ENCODE measurements at places on chromosomes 1 and 21. TPM values are rescaled to one million over a fixed set of nuclear protein-coding genes. Genes with fewer than 3 reads are reported as not detected.

Gene TEKT2
- 0.29 TPM for total RNA-seq

Gene TIE1
- total RNA-seq: not detected

Gene SFN
- under 0.01 TPM for total RNA-seq

Gene LRRC53
- total RNA-seq: not detected

DNA sequence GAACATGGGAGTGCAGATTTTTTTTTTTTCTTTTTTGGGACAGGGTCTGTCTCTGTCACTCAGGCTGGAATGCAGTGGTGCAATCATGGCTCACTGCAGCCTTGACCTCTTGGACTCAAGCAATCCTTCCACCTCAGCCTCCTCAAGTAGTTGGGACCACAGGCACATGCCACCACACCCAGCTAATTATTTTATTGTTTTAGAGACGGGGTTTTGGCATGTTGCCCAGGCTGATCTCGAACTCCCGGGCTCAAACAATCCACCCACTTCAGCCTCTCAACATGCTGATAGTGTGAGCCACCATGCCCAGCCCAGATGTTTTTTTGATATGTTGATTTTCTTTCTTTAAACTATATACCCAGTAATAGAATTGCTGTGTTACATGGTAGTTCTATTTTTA lies 57.7 kb downstream of the RGSL1 start:
- no peaks in the 10 kb centered on the region for H3K27me3 ChIP-seq
- H3K36me3 ChIP-seq: no peaks in the 10 kb centered on the region
- H3K4me1 ChIP-seq: no peaks in the 10 kb centered on the region

DNA sequence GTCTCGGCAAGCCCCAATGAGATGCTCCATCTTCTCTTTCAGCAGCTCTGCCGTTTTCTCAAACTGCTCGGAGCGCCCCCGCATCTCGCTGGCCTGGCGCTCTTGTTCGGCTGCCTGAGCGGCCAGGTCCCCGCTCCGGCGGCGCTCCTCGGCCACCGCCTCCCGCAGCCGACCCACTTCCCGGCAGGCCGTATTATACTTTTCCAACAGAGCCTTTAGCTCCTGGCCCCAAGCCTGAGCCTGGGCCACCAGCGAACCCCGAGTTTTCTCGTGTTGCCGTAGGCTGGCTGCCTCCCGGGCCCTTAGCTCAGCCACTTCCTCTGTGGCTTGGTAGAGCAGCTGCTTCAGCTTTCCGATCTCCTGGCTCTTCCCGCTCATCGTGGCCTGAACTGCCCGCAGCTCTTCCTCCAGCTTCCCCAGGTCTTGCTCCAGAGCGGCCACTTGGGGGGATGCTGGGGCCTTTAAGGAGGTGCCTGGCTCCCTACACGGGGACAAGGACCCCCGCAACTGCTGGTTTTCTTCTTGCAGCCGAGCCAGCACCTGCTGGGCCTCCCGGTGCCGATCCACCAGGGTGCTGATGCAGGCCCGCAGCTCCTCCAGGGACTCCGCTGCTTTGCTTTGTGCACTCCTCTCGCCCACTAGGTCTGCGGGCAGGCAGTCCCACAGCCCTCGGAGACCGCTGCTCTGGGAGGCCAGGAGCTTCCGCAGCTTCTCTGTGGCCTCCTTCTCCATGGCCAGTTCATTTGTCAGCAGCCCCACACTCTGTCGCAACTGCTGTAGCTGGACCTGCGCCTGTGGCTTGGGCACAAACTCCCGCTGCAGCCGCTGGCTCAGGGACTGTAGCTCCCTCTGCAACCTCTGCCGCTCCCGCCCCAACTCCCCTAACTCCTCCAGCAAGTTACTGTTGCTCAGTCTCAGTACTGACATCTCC lies 13.4 kb upstream of the PIAS3 start:
- no peaks in the 10 kb centered on the region for H3K27me3 ChIP-seq
- peak overlapping the region; percentile 72 for H3K4me3 ChIP-seq
- H3K27ac ChIP-seq: peak overlapping the region; percentile 40
- peak; percentile 92 for DNase-seq

GRCh38 chr1:14845851-14846250 lies 247.4 kb downstream of the KAZN start:
- no peaks in the 10 kb centered on the region for H3K27me3 ChIP-seq
- H3K4me3 ChIP-seq: no peak overlapping the region
- no peaks in the 10 kb centered on the region for H3K4me1 ChIP-seq
- H3K36me3 ChIP-seq: no peaks in the 10 kb centered on the region
- H3K27ac ChIP-seq: no peak overlapping the region

DNA sequence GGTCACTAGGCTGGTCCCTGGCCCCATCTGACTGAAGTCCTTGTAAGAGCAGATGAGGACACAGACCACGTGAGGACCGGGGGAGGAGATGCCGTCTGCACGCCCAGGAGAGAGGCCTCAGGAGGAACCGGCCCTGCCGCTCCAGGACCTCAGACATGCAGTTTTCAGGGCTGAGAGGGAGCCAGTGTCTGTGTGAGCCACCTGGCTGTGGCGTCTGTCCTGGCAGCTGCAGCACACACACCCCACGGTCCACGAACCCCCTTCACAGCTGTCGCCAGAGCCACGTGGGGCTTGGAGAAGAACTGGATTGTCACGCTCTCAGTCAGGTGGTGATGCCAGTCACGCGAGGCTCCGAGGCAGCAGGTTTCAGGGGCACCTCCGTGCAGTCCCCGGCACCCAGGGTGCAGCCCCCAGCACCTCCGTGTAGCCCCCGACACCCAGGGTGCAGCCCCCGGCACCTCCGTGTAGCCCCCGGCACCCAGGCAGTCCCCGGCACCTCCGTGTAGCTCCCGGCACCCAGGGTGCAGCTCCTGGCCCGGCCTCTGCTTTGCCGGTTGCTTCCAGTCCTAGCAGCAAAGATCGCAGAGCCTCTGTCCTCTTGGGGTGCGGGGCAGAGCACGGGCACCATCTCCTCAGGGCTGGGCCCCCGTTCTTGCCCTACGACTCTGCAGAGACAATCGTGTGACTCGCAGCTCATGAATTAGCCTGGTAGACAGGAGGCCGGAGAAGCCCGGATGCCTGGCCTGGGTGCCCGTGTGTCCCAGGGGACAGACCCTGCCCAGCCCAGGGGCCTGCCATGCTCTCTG lies 19.0 kb upstream of the SUMO3 start:
- DNase-seq: peak; percentile 92
- H3K4me3 ChIP-seq: no peak overlapping the region
- H3K27me3 ChIP-seq: peaks cover 3% of the 10 kb centered on the region
- H3K4me1 ChIP-seq: peaks cover 4% of the 10 kb centered on the region

DNA sequence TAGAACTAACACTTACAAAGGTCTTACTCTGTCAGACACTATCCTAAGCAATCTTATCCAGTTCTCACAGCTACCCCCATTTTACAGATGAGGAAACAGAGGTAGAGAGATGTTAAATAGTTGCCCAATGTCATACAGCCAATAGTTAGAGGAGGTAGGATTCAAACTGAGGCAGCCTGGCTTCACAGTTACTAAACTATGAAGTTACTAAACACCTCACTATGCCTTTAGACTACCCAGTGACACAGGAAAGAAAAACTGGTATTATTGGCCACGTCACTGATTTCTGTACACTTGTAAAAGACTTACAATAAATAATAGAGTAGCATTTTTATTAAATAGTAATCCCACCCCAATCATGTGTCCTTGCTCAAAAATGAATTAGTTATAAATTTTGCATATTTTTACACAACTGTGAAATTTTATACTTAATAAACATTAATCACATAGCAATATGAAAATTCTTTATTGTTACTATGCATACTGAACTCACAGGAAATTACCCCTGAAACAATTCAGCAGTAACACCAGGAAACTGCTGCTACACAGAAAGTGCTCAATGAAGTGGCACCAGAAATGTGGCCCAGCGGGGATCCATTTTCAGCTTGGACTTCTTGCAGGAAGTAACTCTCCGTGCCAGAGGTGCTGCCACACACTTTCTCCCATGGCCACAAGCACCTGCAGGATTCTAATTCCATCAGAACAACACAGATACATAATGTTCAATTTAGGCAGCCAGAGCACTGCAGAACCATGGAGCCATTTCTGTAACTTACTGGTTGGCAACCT lies 69.4 kb downstream of the VAV3 start:
- no peaks in the 10 kb centered on the region for H3K36me3 ChIP-seq
- H3K27ac ChIP-seq: no peak overlapping the region
- H3K27me3 ChIP-seq: no peaks in the 10 kb centered on the region
- H3K4me3 ChIP-seq: no peak overlapping the region
- no peak for DNase-seq

GRCh38 chr1:119653135-119653838 lies 5.2 kb upstream of the ZNF697 start:
- H3K27me3 ChIP-seq: peaks cover 3% of the 10 kb centered on the region
- H3K27ac ChIP-seq: peak overlapping the region; percentile 3
- H3K4me3 ChIP-seq: no peak overlapping the region
- no peak for DNase-seq
- H3K4me1 ChIP-seq: peaks cover 20% of the 10 kb centered on the region
- no peaks in the 10 kb centered on the region for H3K36me3 ChIP-seq

- H3K4me3 ChIP-seq: no peak overlapping the region
- no peaks in the 10 kb centered on the region for H3K36me3 ChIP-seq
- no peak for DNase-seq
- H3K4me1 ChIP-seq: no peaks in the 10 kb centered on the region
These were observed 44.3 kb downstream of the LHX9 start for GRCh38 chr1:197961449-197961848.
